ENCODE measurements at places on chromosomes 13 and 19.

GRCh38 chr13:113786262-113786841 is 27.3 kb downstream of the TMEM255B start:
- no peak for DNase-seq

- DNase-seq, result no peak
Observed at GRCh38 chr13:92535222-92536006, 691.2 kb upstream of the GPC6 start.

- no peak for DNase-seq
Observed at GRCh38 chr19:39839678-39840327, 5.8 kb upstream of the DYRK1B start.

DNA sequence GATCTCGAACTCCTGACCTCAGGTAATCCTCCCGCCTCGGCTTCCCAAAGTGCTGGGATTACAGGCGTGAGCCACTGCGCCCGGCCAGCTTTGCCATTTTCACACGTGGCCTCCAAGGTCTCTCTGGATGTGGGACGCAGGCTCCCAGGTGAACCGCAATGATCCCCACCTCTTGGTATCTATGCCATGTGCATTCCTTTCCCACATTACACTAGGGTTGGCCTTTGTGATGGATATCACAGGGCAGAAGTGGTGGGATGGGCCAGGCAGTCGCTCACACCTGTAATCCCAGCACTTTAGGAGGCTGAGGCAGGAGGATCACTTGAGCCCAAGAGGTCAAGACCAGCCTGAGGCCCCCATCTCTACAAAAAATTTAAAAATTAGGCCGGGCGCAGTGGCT is 22.4 kb downstream of the FGF21 start:
- no peak for DNase-seq

DNA sequence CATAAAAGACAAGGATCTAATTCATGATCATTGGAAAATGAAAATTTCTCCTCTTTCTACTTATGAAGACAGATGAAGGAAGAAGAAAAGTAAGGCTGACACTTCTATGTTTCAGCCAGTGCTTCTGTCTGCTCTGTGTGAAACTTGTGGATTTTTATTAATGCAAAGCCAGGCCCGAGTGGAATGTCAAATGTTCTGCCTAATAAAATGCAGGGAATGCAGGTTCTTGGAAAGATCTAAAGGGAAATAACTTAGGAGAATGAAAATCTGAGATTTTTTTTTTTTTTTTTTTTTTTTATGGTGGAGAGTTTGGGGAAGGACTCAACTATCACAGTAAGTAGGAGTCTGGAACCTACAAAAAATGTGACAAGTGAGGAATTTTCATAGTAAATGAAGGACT is 1732.3 kb upstream of the SLC10A2 start:
- no peak for DNase-seq

DNA sequence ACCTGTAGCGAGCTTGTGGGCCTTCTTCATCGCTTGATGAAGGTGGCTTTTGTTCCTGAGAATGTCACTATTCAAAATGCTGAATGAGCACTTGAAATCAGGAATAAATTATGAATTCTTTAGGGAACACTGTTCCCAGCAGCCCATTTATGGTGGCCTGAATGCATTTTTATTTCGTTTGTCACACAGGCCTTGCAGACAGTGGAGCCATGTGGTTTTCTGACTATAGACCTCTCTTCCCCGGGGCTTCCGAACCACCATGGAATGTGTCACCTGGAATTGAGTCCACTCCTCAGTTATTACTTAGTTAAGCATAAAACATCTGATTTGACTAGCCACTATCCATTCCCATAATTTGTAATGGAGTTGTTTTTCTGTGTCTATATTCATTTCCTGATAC is 396.9 kb downstream of the IRS2 start:
- no peak for DNase-seq

DNA sequence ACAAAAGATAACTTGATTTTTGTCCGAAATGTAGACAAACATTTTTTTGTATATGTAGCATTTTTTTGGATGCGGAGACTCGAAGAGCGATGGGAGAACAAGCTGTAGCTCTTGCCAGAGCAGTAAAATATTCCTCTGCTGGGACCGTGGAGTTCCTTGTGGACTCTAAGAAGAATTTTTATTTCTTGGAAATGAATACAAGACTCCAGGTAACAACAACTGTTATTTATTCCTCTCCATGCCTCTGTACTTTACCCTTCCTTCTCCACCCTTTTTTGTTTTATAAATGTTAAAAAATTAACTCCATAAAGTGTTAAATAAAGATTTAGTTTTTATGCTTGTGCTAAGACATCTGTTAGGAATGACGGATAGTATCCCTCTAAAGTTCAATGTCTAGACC is 184.2 kb downstream of the PCCA start:
- no peak for DNase-seq

Data from T-helper 17 cell (primary cell).